A549 treated with ZK216348 at 1 μM for 4 hours (cell line): ENCODE measurements at places on chromosomes 12 and 14. TPM values are rescaled to one million over a fixed set of nuclear protein-coding genes. Genes with fewer than 3 reads are reported as not detected.

INTS13 gene
- 23.6 to 43.0 TPM (median 25.8 TPM) in 5 replicates for total RNA-seq

MAP3K9 gene
- total RNA-seq = 4.3 to 6.5 TPM (median 5.4 TPM) in 5 replicates

CS gene
- 154 to 178 TPM (median 157 TPM) in 5 replicates for total RNA-seq

MYH6 gene
- total RNA-seq = 0.02 TPM in 1 of 5 replicates, not detected in the others

CCDC197 gene
- total RNA-seq = not detected in 5 replicates
